ENCODE measurements at places on chromosomes 2 and 18.
A peak's percentile ranks its signal among the peaks of the same experiment; 100 is the strongest.

- no peak for DNase-seq
Measured at GRCh38 chr2:127683757-127684156, 8.4 kb upstream of the LIMS2 start.

- no peak for DNase-seq
Measured at GRCh38 chr18:27605107-27605834, 420.2 kb upstream of the CHST9 start.

DNA sequence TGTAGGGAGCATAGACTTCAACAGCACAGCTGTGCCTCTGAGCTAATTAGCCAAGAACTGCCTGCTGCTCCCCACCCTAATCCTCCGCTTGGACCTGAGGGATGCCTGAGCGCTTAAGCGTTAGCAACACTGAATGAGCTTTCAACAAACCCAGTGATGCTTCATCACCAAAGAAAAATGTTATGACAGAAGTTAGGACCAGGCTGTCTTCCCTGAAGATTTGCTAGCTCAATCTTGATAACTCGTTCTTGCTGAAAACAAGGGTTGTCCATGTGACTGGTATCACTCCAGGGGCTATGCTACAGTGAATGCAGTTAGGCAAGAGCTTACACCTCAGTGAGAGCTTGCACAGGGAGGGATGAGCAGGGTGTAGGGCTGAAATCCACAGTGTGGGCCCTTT lies 190.7 kb upstream of the SIX2 start:
- DNase-seq: no peak

GRCh38 chr2:10120877-10121574 lies 1.5 kb upstream of the RRM2 start:
- no peak for DNase-seq

GRCh38 chr2:206981739-206982340 lies 42.5 kb downstream of the CPO start:
- peak; percentile 66 for DNase-seq

DNA sequence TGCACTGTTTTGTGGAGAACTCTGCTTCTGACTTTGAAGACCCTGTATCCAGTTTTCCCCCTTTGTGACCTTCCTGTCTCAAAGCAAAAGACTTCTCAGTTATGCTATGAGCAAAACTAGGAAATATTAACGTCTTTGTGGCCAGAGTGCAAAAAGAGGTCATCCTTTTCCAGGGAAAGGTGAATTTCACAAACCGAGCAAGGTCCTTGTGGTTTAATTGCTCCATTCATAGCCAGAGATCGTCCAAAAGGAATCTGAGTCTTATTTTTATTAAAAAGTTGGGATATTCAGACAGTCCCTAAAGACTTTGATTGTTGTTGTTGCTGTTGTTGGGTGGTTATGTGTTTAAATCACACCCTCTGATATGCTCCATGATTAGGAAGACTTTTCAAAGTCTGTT lies 77.4 kb downstream of the NAB1 start:
- no peak for DNase-seq

- no peak for DNase-seq
Measured at GRCh38 chr18:48662011-48662661, 123.3 kb downstream of the CTIF start.

DNA sequence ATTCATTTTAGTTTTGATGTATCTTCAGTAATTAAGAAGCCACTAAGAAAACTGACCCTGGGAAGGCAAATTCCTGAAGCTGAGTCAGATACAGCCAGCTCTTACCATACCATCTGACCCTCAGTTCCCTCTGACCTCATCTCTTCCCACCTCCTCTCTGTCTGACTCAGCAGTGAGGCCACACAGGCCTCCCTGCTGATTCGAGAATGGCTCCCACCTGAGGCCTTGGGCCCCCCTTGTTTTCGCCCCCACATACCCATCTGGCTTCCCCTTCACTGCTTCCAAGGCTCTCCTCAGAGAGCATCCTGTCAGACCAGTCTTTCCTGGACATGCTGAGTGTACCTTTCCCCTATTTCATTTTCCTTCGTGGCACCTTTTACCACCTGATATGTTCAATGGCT lies 71.0 kb upstream of the CYP1B1 start:
- DNase-seq: no peak

- DNase-seq: no peak
Measured at GRCh38 chr18:53382870-53383269, 841.6 kb downstream of the MBD2 start.

DNA sequence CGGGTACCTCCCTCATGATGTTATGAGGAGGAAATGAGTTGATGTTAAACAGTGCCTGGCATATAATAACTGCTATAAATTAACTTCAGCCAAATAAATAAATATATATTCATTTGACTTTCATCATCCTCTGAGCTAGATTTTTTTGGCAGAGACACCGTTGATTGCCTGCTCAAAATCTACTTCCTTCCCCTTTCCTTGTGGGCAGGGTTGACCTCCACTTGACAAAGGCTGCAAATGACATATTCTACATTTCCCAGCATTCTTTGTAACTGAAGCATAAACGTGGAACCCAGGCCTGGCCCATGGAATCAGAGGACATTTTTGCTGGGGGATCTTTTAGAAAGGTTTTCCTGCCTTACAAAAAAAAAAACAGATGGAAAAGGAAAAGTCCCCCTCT lies 177.8 kb downstream of the TXNL1 start:
- no peak for DNase-seq

DNA sequence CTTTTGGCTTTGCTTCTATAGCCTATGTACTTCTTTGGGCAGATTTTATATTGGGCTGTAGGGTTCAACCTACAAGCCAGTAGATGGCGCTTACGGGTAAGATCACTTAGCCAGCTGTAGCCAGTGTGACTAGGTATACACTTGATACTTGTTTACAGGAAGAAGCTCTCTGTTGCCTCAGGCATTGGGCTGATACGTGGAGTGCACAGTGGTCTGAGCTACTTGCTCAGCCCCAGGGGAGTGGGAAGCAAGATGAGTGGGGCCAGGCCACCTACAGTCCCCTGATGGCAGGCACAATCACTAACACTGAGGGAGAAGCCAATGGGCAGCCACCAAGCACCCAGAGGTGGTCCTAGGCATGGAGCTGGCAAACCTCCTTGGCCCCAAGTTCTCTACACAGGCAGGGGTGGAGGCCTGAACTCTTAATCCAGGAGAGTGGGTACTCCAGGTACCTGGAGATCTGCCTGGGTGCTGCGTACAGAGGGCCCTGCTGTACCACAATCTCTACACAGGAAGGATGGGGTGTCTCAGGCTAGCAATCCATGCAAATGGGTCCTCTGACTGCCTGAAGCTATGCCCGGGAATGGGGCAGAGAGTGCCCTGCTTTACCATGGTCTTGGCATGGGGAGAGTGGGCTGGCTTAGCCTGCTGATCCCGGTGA lies 122.2 kb downstream of the NCOA1 start:
- DNase-seq: peak; percentile 10

GRCh38 chr2:2845267-2845666 lies 514.2 kb upstream of the MYT1L start:
- DNase-seq: no peak

- no peak for DNase-seq
Measured at GRCh38 chr2:5479265-5479928, 212.8 kb upstream of the SOX11 start.

DNA sequence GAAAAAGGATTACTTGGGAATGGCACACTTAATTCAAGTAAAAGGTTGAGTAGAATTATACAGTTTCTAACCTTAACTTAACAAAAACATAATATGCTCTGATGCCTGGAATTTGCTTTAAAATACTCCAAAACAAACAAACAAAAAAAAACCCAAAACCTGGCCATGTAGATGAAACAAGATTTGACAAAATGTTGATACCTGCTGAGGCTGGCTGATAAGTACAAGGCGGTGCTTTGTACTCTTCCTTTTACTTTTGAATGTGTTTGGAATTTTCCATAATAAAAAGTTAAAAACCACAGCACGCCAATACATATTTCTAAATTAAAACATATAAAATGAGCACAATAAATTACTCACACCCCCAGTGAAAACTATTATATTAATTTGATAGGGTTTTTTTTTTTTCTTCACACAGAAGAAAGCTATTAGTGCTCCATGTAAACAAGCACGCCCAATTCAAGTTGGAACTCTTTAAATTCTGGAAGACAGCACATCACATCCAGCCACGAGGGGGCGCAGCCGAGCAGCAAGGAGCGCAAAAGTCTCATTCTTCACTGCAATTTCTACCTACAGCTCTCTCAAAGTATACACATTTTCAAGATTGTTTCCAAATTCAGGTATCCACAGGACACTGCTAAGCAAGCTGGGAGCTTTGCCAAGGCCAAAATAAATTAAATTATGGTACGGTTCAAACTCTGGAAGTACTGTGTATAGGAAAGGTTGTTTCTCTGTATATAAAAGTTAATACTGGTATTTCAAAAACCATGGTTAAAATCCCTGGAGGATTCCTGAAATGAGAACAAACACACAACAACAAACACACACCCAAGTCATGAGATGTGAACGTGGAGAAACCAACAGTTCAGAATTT lies 7.5 kb downstream of the SERTAD2 start:
- DNase-seq: peak; percentile 94

DNA sequence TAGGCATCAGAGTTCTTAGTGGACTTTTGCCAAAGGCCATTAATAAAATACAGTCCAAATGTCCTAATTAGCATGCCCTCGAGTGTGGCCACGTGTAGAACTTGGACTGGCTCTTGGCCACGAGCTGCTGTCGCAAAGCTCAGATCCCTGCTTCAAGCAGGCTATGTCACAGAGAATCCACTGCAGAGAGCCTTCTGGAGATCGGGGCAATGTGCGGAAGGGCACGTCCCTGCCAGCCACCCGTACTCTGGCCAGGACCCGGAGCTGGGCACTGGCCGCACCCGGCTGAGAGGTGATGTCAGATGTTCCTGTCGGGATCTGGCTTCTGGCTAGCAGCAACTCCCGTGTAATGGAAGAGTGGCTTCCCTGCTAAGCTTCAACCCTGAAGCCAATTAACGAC lies 432.7 kb upstream of the ID2 start:
- no peak for DNase-seq

DNA sequence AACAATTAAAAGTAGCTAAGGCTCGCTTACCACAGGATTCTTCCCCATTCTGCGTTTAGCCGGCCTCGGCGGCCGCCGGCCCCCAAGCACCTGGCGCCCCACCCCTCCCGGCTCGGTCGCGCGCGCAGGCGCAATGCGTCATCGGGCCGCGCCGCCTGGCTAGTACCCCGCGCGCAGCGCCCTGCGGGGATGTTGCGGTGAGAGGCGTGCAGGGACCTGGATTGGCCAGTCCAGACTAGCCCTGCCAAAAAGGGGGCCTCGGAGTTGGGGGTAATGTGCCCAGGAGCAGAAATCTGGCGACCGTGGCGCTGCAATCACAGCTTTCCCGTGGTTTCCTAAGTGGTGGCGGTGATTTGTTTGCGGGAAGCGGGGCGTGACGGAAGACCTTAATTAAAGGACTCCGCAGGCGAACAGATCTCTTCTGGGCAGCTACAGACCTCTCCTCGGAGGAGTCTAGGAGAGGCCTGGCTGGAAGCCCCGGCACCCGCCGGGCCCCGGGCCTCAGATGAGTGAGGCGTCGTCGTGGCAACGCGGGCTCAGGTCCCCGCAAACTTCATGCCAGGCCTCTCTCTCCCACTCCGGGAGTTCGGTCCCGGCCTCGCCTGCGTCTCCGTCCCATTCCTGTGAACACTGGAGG lies 606 bp downstream of the TMEM237 start:
- peak; percentile 85 for DNase-seq

DNA sequence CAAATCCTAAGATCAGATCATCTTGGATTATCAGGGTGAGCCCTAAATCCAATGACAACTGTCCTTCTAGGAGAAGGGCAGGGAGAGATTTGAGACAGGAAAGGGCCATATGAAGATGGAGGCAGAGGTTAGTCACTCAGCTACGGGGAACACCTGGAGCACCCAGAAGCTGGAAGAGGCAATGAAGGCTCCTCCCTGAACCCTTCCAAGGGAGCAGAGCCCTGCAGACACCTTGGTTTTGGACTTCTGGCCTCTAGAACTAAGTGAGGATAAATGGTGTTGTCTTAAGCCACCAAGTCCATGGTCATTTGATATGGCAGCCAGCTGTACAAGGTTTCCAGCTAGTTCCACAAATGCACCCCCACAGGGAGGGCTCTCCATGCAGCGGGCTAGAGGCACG lies 6.9 kb upstream of the PTPN2 start:
- DNase-seq: no peak

Measured in CD4-positive, alpha-beta T cell treated with Interleukin-17A for 4 hours (primary cell).